ENCODE measurements at places on chromosomes 2 and 18.
A peak's percentile ranks its signal among the peaks of the same experiment; 100 is the strongest.

DNA sequence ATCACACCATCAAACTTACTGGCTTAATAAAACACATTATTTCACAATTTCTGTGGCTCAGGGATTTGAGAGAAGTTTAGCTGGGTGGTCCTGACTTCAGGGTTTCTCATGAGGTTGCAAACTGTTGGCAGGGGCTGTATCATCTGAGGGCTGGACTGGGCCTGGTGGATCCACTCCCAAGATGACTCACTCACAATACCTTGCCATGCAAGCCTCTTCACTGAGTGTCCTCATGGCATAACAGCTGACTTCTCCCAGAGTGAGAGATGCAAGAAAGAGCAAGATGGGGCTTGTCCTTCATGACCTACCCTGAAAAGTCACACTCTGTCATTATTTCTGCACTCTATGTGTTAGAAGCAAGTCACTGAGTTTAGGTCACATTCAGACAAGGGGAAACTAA is 73.8 kb downstream of the AQP4 start:
- DNase-seq, result no peak

DNA sequence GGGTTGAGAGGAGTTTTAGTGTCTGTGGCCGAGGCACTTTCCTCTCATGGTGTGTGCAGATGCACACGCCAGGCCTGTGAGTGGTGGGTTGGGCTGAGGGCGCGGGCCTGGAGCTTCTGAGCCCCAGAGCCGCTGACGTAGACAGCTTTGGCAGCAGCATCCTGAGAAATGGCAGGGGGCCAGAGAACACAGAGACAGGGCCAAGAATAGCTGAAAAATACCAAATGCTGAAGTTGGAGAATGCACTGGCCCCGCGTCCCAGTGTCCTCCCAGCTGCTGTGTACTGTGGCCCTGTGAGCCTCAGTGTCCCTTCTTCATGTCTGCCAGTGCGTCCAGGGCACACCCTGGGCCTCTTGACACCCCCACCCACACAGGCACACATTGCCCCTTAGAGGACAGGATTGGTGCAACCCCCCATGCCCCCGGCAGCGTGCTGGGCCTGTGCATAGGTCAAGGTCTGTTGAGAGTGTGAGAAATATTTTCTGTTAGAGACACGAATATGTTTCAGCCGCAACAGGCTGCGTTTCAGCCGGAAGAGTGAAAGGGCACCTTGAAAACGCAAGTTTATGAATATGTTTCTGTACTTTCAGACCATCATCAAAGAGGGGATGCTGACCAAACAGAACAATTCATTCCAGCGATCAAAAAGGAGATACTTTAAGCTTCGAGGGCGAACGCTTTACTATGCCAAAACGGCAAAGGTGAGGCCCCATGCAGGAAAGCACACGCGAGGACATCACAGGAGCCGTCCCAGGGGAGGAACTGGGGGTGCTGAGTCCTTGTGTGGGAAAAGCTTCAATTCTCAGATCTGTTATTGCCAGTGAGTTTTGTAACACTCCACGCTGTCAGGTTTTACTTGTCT is 33.6 kb downstream of the DGKD start:
- no peak for DNase-seq

GRCh38 chr2:64328415-64328722 is 125.6 kb upstream of the LGALSL start:
- DNase-seq, result no peak

DNA sequence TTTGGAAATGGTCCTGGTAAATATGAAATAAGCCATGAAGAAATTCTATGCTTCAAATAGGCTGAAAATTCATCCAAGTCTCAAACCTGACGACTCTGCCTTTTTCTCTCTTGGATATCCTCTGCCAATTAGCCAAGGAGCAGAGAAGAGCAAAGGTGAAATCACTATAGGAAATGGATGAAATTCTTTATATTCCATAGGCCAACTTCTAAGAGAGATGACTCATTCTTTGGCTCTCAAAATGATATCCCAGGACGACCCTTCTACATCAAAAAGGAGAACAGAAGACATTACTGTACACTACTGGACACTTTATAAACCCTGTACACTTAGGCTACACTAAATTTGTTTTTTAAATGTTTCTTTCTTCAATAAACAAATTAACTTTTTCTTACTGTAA is 22.7 kb downstream of the PDE1A start:
- DNase-seq, result no peak

- DNase-seq, result no peak
These were observed 154.9 kb upstream of the NCKAP5 start for GRCh38 chr2:133723133-133723532.

GRCh38 chr2:212042562-212042961 is 496.0 kb downstream of the ERBB4 start:
- DNase-seq, result no peak

DNA sequence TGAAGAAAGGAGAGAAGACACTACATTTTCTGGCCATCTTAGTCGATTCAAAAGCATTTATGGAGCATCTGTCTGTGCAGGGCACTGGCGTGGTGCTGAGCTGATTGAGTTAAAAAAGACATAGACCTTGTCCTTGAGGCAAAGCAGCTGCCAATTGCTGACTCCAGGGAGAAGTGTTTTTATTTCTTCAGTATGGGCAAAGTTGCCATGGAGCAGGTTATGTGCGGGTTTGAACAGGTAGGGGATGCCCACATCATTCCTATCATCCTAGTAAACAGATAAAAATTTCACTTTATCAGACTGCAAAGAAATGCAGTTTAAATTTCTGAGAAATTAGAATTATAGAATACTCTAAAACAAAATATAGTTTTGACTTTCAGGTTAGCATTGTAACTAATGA is 125.8 kb downstream of the NUP35 start:
- DNase-seq, result no peak

DNA sequence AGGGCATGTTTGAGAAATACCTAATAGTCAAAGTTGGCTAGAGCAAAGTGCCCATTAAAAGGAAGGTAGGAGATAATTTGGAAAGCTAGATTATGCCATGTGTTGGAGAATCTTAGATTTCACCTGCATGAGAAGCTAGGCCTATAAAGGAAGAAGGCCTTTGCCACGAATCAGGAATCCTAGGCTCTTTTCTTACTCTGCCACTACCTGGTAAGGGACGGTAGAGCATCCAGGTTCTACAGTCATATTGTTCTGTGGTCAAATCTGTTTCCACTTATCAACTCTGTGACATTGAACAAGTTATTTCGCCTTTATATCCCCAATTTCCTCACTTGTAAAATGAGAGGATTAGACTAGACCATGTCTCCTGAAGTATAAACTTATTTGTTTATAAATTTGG is 3.6 kb upstream of the KCNJ3 start:
- DNase-seq, result no peak

DNA sequence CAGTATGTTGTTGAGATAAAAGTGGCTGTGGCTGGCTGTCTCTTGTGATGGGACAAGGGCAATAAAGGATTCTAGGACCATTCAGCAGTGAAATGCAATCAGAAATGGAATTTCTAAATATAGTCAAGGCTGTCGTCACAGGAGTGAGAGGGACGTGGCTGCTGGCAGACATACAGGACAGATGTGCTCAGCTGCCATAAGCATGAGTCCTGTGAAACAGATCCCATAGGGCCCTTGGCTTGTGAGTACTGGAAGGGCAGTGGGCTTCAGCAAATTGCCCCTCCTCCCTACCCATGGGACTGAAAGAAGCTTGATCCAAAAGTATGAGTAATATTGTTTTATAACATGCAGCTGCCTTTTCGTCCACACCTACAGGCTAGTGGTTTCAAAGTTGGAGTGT is 4.2 kb upstream of the CNNM3 start:
- DNase-seq, result no peak

DNA sequence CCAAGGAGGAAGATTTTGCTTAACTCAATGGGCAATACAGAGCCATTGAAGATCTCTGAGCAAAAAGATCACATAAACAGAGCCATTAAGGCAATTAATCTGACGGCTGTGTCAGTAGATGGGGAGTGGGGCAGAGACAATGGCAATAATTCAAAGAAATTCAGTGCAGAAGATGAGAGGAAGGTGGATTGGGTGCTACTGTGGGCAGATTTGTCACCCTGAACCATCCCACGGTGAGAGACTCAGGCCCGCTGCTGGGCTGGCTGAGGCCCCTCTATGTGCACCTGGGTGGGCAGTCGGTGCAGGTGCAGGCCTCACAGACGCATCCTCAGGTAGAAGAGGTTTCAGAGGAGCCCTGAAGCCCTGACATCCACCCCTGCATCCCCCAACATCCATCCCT is 458.6 kb downstream of the EIPR1 start:
- DNase-seq, result no peak

- no peak for DNase-seq
These were observed 92.9 kb downstream of the ACVR1 start for GRCh38 chr2:157783245-157783644.

DNA sequence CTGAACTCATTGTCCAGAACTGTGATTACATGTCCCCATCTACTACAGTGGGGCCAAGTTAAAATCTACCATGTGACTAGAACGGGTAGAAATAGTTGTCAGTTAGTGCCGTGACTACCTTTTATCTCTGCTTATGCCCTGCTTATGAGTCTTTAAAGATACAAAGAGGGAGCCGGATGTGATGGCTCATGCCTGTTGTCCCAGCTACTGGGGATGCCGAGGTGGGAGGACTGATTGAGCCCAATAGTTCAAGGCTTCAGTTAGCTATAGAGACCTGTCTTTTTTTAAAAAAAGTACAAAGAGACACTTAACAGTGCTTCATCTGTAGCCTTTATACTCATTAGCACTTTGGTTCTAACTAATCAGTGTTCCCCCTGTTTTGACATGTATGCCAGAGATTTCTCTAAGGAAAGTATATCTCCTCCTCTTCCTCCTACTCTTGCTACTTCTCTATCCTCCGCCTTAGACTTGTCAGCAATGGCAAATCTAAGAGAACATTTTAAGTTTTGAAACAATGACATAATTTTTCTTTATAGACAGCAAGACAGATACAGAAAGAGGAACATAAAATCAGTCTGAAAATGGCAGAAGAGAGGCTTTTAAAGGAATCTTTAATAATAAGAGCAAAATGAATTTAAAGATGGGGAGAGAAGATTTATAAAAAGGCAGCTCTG is 45.0 kb downstream of the NBEAL1 start:
- DNase-seq, result peak; percentile 10

DNA sequence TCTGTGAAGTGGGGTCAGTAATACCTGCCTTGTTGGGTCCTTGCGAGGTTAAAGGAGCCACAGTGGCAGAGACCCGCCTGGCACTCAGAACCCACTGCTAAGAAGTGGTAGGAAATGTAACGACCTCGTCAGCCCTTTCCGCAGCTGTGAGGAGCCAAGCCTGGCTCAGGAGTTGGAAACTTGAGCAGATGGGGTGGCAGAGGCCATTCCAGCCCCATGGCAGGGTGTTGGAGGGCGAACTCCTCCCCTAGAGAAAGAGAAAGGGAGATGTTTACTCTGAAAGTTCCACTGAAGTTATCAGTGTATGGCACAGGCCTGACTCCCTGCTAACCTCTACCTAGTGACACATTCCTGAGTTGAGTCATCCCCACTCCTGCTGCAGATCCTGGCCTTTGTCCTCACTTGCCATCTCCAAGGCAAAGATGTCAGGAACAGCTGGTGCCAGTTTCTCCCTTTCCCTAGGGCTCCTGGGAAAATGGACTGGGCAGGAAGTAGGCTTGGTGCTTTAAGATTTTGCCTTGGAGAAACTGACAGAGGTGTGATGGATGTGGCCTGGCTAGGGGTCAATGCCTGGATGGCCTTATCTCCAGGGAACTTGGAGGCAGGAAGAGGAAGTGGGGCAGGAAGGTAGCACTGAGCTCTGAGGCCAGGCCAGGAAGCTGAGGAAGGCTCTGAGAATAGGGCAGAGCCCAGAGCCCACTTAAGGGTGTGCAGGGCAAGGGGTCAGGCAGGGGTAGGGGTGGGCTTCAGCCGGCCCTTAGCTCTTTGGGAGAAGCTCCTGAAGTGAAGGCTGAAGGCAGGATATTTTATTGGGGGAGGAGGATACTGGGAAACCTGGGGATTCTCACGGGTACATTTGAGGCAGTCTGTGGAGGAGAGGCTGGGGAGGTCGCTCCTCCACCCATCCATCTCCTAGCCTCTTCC is 888 bp downstream of the VAMP5 start:
- DNase-seq, result peak; percentile 49

GRCh38 chr2:238868616-238869292 is 20.9 kb downstream of the TWIST2 start:
- DNase-seq, result no peak

DNA sequence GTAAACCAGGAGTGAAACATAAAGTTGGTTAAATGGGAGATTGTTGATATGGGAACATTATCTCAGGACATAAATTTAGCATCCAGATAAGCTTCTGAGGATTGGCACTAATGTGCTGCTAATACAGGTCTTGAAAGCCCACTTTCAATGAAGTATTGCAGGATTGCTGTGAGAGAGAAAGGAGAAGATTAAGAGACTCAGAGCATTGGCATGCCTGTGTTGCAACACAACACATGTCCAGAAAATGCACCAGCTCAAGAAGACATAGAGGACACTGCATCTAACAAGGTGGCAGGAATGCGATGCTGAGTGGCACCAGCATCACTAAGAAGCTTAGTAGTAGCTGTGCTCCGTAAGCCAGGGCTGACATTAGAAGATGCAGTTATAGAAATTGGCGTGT is 728.9 kb downstream of the SUCLG1 start:
- no peak for DNase-seq

GRCh38 chr18:8616028-8616401 is 6.8 kb downstream of the RAB12 start:
- no peak for DNase-seq

GRCh38 chr2:152743002-152743401 is 24.6 kb downstream of the ARL6IP6 start:
- DNase-seq, result peak; percentile 1

GRCh38 chr18:32139835-32140283 is 48.2 kb downstream of the RNF138 start:
- DNase-seq, result no peak

GRCh38 chr2:151995161-151995557 is 103.7 kb downstream of the CACNB4 start:
- DNase-seq, result no peak

- DNase-seq, result no peak
These were observed 218.3 kb downstream of the GLI2 start for GRCh38 chr2:120953843-120954584.

- no peak for DNase-seq
These were observed 17.4 kb downstream of the MYO7B start for GRCh38 chr2:127552846-127553245.

DNA sequence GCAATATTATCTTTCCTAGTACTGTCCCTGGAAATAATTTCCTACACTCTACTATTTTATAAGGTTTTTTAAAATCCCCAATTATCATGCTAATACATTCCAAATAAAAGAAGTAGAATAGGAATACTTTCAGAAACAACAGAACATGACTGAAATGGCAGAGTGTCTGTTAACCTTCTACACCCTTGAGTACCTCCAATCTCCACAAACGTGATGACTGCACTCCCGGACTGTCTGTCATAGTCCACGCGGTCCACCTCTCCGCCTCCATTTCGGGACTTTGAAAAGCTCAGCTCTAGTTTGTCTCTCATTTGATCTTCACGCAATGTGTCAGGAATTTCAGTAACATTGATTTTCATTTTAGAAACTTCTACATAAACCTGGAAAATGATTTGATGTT is 13.6 kb upstream of the RBM43 start:
- DNase-seq, result no peak

DNA sequence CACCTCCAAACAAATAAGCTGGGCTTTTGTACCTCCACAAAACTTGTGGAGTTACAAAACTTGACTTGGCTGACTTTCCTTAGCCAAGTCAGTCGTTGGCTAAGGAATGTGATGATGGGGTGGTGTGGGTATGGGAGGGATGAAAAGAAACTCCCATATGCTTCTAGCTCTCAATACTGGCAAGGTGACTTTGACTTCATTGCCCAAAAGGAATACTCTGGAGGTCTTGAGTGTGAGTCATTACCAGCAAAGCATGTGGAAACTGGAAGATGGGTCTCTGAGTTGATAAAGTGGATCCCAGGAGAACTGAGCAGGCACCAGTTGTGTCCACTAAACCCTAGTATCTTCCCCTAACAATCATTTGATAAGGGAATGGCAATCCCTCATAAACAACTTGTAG is 226.7 kb downstream of the GULP1 start:
- no peak for DNase-seq
